ENCODE measurements at places on chromosomes 12 and 14. TPM values are rescaled to one million over a fixed set of nuclear protein-coding genes. Genes with fewer than 3 reads are reported as not detected.

The ATL1 gene
- 8.5 TPM for total RNA-seq

The HELB gene
- 3.5 TPM for total RNA-seq

The FKBP4 gene
- 69.6 TPM for total RNA-seq

The PPP1CC gene
- total RNA-seq = 65.1 TPM

The OR4E2 gene
- not detected for total RNA-seq

The XRCC3 gene
- total RNA-seq = 23.4 TPM

Data from regular cardiac myocyte (primary cell).